ENCODE measurements at places on chromosomes 12 and 14. TPM values are rescaled to one million over a fixed set of nuclear protein-coding genes. Genes with fewer than 3 reads are reported as not detected.

DNA sequence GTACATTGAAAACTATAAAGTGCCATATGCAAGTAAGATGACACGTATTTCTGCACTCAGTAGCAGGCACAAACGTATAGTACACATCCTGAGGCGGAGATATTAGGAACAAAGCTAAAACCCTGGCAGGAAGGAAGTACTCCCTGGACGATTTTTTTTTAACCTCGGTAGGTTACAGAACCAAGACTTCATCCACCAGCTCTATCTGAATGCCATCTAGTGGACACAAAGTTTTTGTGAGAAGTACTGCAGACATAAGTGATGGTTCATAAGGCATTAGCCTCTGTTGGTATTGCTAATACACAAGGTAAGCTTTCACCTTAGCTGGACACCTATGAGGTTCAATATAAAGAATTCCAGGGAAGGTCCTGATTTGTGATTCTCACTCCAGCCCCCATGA, 83.0 kb upstream of the CCDC196 start:
- H3K4me3 ChIP-seq = no peak overlapping the region
- no peaks in the 10 kb centered on the region for H3K4me1 ChIP-seq
- H3K27ac ChIP-seq = no peak overlapping the region
- peaks cover 2% of the 10 kb centered on the region for H3K27me3 ChIP-seq
- DNase-seq = no peak
- no peaks in the 10 kb centered on the region for H3K36me3 ChIP-seq

GRCh38 chr14:77607741-77608302, 8.6 kb downstream of the SPTLC2 start:
- H3K27ac ChIP-seq = peak overlapping the region; percentile 90
- DNase-seq = peak; percentile 49
- peak overlapping the region; percentile 73 for H3K4me3 ChIP-seq
- H3K36me3 ChIP-seq = peaks cover 30% of the 10 kb centered on the region

DNA sequence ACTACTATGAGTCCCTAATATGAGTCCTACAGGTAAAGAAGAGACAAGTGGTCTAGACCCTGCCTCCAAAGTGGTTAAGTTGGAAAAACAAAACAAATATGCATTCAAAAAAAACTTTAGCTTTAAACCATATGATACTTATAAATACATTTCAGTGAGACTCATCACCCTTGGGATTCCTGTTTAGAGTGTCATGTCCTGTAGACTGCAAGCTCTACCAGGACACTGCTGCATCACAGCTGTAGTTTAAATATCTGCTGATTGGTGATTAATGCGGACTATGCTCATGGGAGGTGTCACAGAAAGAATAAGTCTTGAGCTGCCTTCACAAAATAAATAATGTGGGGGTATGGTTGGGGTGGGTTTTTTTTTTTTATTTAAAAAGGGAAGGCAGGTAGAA, 8.8 kb upstream of the LGR5 start:
- DNase-seq = no peak
- H3K27ac ChIP-seq = no peak overlapping the region
- H3K36me3 ChIP-seq = peaks cover 2% of the 10 kb centered on the region
- H3K4me1 ChIP-seq = no peaks in the 10 kb centered on the region

DNA sequence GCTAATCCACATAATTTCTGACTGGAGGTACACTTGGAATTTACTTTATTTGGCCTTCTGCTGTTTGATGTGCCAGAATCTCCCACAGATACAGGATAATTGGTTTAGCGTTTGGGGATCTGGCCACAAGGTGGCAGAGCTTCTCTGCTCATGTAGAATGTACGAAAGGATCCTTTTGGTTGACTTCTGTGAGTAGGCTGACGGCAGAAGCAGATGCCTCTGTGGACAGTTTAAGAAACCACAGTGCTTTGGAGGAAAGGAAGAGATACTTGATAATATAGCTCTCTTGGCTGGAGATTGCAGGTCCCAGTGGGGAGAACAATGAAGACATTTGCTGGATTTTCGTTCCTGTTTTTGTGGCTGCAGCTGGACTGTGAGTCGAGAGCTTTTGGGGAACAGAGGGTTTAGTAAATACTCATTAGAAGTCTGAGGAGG, 75.3 kb upstream of the OR4E1 start:
- H3K27me3 ChIP-seq = peaks cover 18% of the 10 kb centered on the region
- peak; percentile 68 for DNase-seq
- peak overlapping the region; percentile 64 for H3K27ac ChIP-seq
- no peaks in the 10 kb centered on the region for H3K36me3 ChIP-seq

DNA sequence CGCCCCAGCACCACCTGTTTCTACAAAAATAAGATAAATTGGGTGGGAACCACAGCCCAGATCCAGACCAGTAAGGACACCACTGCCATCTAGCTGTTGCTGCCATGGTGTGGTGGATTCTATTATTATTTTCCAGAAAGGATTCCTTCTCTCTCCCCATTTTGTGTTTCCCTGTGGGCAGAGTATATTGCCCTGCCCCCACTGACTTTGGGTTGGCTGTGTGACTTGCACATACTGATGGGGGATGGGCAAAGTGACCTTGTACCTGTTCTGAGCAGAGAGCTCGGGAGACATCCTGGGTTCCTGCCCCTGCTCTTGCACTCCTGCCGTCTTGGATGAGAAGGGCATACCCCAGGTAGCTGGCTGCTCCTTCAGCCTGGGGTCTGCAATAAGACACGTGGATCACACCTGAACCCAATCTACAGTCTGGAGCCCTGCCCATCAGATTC, 24.3 kb downstream of the MOAP1 start:
- no peak overlapping the region for H3K4me3 ChIP-seq
- H3K27me3 ChIP-seq = peaks cover 2% of the 10 kb centered on the region
- H3K4me1 ChIP-seq = no peaks in the 10 kb centered on the region
- peak; percentile 40 for DNase-seq
- no peaks in the 10 kb centered on the region for H3K36me3 ChIP-seq

- no peaks in the 10 kb centered on the region for H3K36me3 ChIP-seq
- no peak for DNase-seq
- peaks cover 69% of the 10 kb centered on the region for H3K4me1 ChIP-seq
- H3K4me3 ChIP-seq = no peak overlapping the region
- peak overlapping the region; percentile 39 for H3K27ac ChIP-seq
Measured at GRCh38 chr14:93036652-93037345, 78.9 kb downstream of the ITPK1 start.

DNA sequence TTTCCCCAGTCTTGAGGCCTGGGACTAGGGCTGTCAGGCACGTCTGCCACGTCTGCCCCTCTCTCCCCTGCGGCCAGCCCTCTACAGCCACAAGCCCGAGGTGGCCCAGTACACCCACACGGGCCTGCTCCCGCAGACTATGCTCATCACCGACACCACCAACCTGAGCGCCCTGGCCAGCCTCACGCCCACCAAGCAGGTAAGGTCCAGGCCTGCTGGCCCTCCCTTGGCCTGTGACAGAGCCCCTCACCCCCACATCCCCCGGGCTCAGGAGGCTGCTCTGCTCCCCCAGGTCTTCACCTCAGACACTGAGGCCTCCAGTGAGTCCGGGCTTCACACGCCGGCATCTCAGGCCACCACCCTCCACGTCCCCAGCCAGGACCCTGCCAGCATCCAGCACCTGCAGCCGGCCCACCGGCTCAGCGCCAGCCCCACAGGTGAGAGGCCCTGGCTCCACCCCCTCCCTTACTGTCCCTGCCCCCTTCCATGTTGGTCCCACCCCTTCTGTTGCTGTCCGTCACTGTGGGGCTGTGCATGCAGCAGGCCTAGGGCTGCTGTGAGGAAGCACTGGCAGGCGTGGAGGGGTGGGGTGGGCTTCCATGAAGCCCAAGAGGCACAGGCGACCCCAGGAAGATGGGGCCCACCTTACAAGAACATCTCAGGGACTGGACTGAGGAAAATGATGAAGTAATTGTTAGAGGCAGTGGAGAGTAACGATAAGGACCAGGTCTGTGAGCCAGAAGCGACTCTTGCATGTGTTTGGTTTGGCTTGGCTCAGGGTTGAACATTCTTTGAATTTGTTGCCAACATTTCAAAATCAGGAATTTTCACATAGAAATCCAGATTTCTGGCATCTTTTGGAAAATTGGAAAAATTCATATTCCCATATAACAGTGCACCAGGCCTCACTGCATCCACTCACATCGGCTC, 16.8 kb downstream of the C12orf43 start:
- peaks cover 13% of the 10 kb centered on the region for H3K27me3 ChIP-seq
- H3K27ac ChIP-seq = no peak overlapping the region
- DNase-seq = no peak
- peaks cover 8% of the 10 kb centered on the region for H3K4me1 ChIP-seq
- peaks cover 12% of the 10 kb centered on the region for H3K36me3 ChIP-seq

- H3K27me3 ChIP-seq = no peaks in the 10 kb centered on the region
- H3K4me3 ChIP-seq = peak within 1 kb of the TSS; percentile 100
- peaks cover 37% of the 10 kb centered on the region for H3K4me1 ChIP-seq
- peak; percentile 39 for DNase-seq
Measured at GRCh38 chr14:34875031-34875922, at the start of gene BAZ1A. TSS of gene BAZ1A (minus strand) at chr14:34875360. CDS start at chr14:34874604, 756 bp downstream.

DNA sequence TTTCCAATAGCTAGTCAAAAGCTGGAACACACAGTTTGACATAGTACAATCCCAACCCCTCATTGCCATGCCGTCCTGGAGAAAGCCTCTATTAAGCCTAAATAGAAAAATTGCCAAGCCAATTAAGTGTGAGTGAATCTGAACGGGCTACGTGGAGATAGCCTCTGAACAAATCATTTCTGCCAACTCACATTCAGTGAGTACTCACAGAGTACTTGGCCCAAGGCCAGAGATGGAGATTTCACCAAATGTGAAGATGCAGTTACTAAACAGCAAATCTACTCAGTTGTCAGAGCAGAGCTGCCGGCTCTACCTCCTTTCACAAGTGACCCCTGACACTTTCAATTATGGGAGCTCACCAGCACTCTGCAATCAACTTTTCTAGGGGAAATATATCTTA, 350.0 kb downstream of the GALC start:
- no peak overlapping the region for H3K27ac ChIP-seq
- no peaks in the 10 kb centered on the region for H3K36me3 ChIP-seq
- no peak for DNase-seq
- no peak overlapping the region for H3K4me3 ChIP-seq
- no peaks in the 10 kb centered on the region for H3K27me3 ChIP-seq

DNA sequence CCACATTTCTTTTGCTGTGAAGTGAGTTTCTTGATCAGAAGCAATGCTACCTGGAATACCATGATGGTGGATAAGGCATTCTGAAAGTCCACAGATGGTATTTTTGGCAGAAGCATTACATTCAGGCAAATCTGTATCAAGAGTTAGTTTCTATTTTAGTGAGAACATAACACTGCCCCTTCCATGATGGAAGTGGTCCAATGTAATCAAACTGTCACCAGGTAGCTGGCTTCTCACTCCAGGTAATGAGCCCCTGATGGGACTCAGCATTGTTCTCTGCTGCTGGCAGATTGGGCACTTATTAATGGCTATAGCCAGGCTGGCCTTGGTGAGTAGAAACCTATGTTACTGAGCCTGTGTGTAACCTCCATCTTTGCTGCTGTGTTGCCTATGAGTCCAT, 80.7 kb downstream of the KCNA5 start:
- H3K27ac ChIP-seq = no peak overlapping the region
- no peak overlapping the region for H3K4me3 ChIP-seq
- H3K4me1 ChIP-seq = no peaks in the 10 kb centered on the region
- no peaks in the 10 kb centered on the region for H3K36me3 ChIP-seq

DNA sequence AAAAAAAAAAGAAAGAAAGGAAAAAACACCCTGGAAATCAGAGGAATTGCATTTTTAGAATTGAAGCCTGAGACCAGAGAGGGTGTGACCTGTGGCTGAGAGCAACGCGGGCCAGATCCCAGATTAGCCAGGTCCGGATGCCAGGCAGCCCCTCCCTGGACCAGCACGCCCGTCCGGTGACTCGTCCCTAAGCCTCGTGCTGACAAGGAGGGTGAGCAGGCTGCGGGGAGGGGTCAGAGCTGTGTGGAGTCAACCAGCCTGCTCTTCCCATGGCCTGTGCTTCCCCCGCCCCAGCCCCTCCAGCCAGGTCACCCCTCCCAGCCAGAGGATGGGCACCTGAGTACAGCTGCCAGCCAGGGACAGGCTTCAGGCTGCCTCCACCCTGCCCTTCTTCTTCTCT, 4.2 kb upstream of the KLC1 start:
- peaks cover 31% of the 10 kb centered on the region for H3K4me1 ChIP-seq
- peaks cover 3% of the 10 kb centered on the region for H3K27me3 ChIP-seq
- H3K27ac ChIP-seq = peak overlapping the region; percentile 73

The SLC35F4 gene
- total RNA-seq = not detected

The PMEL gene
- total RNA-seq = 0.55 TPM

The KRT78 gene
- total RNA-seq = not detected

The CRIP2 gene
- total RNA-seq = 0.31 TPM

The HEBP1 gene
- 13.2 TPM for total RNA-seq

Data from activated CD8-positive, alpha-beta T cell treated with anti-CD3 and anti-CD28 coated beads, Interleukin-2, amount 10 ng/mL, durations not matched to agents 7 days and 5 days (primary cell).